Forelimb muscle (tissue), 1 donor: ENCODE measurements at places on chromosomes 13 and 19. TPM values are rescaled to one million over a fixed set of nuclear protein-coding genes. Genes with fewer than 3 reads are reported as not detected.

MUC16 gene
- polyA plus RNA-seq: not detected

DNA sequence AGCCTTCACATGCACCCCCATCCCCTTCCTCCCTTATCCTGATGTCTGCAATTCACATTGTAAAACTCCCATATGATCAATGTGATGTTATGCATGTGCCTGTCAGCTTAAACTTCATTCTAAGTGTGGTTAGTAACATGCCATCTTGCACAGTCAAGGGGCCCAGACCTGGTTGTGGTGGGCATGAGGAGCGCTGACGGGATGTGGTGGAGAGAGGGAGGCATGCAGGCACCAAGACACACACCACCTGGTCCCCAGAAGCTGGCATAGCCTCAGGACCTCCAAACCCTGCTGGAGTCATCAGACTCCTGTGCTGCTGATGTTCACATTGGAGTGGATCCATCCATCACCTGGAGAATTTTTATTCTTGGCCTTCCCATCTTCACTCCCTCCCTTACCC, 90.5 kb upstream of the ABCC4 start:
- no peak for DNase-seq

DNA sequence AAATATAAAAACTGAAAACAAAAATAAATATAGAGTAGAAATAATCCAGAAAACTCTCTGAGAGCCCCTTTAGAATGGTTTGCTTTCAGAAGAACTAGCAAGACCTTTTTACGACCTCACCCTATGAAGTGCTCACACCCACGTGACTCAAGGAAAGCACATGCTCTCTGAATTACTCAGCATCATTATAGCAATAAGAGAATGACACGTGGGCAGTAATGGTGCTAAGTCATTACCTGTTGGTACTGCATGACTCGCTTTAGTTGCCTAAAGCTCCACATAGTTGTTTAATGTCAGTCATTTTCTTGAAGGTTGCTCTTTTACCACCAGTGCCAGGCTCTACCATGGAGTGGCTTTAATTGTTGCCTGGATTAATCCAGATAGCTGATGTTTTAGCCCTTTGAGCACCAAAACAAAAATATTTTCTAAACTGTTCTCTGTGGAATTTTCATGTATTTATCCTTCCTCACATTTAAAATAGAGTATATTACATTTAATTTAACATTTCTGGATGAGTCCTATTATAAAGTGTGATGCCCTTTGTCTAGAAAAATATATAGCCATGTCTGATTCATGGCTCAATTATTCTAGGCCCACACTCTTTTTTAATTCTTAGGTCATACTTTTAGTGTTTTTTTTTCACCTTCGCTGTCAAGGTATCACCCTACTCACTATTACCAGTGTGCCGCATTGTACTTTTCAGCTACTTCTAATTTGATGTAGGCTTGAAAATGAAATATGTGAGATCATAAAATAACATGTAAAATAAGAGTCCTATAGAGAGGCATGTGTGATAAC, 56.8 kb downstream of the THSD1 start:
- no peak for DNase-seq

DNA sequence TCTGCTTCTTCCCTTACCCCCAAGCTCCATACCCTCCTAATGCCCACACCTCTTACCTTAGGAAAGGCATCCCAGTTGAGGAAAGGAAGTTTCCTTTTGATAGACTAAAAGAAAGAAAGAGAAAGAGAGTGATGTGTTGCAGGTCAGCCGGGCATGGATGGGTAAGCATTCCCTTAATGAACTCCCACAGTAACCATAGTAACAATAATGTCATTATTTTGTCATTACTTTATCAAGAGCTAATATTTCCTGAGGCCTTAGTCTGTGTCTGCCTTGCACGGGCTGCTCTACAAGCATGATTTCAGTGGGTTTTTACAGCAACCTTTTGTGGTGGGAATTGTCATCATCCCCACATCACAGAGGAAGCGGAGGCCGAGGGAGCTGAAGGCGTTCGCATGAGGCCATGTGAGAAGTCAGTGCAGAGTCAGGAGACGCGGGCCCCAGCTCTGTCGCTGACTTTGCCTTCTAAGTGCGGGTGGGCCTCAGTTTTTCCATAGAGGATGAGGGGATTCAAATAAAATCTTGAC, 2.5 kb downstream of the KRTDAP start:
- no peak for DNase-seq

DNA sequence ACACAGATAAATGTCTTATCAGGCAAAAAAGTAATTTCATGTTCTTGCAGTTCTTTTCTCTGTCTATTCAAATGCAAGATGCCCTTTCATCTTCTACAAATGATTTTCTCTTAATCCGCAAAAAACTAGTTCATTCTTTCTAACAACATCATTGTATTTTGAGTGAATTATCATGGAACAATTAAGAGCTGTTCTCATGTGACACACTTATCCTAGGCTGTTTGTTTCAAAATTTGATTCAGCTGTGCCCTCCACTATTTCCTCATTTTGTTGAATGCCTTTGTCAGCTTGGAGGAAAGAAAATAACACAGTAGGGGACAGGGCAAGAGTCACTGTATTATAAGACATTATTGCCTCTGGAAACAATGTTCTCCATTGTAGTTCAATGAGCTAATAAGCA, 396.9 kb downstream of the KCTD12 start:
- no peak for DNase-seq

- DNase-seq: no peak
Observed at GRCh38 chr13:29975283-29975682, 124.9 kb upstream of the UBL3 start.

C19orf38 gene
- polyA plus RNA-seq: 3.0 TPM

DNA sequence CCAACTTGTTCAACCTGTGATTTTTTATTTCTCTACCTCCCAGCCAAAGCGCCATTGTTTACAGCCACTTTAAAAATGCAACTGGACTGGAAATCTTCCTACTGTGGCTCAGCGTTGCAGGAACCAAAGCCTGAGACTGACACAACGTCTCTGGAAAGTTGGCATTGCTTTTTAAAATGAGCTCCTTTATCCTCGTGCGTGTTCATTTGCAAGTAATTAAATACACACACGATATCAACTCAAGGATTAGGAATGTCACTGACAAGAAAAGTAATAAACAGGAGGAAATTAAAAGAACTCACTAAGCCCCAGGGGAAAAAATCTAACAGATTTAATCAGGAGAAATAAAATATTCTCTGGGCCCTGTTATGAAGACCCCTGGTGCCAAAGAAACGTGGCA, 184.6 kb upstream of the IRS2 start:
- DNase-seq: no peak
